ENCODE measurements at places on chromosomes 4 and X.

DNA sequence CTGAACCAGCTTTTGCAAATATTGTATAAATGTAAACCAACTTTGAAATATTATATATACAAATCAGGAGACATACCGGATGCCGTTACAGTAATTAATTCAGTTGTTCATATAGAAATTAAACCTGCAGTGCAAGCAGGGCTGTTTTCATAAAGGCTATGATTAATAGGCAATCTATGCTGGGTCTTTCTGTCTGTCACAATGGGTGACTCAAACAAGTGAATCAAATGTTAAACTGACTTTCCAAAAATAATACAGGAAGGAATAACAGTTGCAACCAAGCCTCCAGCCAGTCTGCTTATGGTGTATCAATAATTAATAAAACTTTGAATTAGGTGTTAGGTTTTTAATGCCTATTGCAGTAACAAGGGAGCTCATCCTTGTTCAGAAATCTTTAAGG is 43.9 kb downstream of the GABRB1 start:
- H3K4me3 ChIP-seq, result no peak overlapping the region
- H3K36me3 ChIP-seq, result no peaks in the 10 kb centered on the region
- no peak for DNase-seq
- no peak overlapping the region for H3K27ac ChIP-seq
- H3K27me3 ChIP-seq, result no peaks in the 10 kb centered on the region

GRCh38 chr4:184267673-184268583 is 50.3 kb upstream of the ENPP6 start:
- no peaks in the 10 kb centered on the region for H3K27me3 ChIP-seq
- DNase-seq, result peak; percentile 81
- H3K27ac ChIP-seq, result peak overlapping the region; percentile 49
- no peak overlapping the region for H3K4me3 ChIP-seq
- peaks cover 6% of the 10 kb centered on the region for H3K4me1 ChIP-seq

GRCh38 chr4:168451744-168452390 is 28.4 kb downstream of the DDX60L start:
- no peaks in the 10 kb centered on the region for H3K36me3 ChIP-seq
- H3K27me3 ChIP-seq, result no peaks in the 10 kb centered on the region
- peak; percentile 90 for DNase-seq
- no peak overlapping the region for H3K27ac ChIP-seq
- H3K4me1 ChIP-seq, result peaks cover 2% of the 10 kb centered on the region

DNA sequence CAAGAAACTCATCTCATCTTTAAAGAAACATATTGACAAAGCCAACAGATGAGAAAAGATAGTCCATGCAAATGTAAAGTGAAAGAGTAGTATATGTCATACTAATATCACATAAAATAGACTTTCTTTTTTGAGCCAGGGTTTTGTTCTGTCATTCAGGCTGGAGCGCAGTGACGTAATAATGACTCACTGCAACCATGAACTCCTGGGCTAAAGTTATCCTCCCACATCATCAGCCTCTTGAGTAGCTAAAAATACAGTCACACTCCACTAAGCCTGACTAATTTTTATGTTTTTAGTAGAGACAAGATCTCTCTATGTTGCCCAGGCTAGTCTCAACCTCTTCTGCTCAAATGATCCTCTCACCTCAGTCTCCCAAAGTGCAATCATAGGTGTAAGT is 51.8 kb upstream of the TRAM1L1 start:
- no peaks in the 10 kb centered on the region for H3K27me3 ChIP-seq
- peaks cover 4% of the 10 kb centered on the region for H3K4me1 ChIP-seq
- DNase-seq, result peak; percentile 94
- no peak overlapping the region for H3K4me3 ChIP-seq
- no peak overlapping the region for H3K27ac ChIP-seq

DNA sequence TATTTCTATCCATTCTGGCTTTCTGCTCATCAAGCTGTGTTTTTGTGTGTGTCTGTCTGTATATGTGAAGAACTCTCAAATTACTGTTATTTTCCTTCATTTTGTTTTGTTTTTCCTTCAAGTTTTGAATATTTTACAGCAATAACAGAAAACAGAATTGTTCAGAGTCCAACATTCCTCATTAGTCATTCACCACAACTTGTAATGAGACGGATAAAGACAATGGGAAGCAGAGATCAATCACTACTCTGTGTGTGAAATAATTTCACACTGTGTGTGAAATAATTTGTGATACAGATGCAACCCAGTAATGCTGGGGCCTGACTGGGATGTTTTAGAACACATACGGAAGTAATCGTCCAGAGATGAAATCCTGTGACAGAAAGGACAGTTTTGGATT is 55.2 kb downstream of the HPGD start:
- H3K4me3 ChIP-seq, result no peak overlapping the region
- no peaks in the 10 kb centered on the region for H3K4me1 ChIP-seq
- DNase-seq, result no peak

Measured in mesenchymal stem cell (in vitro differentiated cells and primary cell).